ENCODE measurements at places on chromosomes 3 and 15.

- no peak for DNase-seq
Measured at GRCh38 chr15:31552482-31553099, 226.0 kb downstream of the KLF13 start.

DNA sequence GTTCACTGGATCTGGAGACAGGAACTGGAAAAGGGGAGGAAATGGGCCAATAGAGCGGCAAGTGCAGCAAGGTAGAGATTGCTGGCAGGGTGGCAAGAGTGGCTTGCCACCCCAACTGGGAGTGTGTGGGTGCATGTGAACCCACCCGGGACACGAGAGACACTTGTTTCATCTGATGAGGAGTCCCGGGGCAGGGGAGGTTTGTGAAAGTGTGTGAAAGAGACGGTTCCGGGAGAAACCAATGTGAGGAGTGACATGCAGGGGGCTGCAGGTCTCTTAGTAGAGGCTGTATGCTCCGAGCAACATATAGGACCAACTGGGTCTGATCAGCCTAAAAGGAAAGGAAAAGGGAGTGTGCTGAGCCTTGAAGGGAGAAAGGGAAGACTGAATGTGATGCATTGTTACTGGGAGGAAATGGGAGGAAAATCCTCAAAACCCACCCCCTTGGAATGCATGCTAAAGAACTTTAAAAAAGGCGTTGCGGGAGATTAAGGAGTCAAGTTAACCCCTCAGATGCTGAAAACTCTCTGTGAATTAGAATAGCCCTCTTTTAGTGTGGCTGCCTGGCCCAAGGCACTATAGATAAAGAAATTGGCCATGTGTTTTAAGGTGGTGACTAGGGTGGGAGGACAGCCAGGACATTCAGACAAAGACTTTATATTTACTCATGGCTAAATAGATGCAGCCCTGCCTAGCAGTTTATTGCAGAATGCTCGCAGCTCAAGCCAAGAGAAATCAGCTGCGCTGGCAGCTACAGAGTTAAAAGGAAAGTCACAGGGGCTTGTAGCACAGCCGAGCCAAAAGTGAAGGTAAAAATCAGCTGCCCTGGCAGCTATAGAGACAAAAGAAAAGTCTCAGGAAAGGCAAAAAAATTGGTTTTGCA lies 9.1 kb upstream of the SLC9C1 start:
- DNase-seq = no peak

- DNase-seq = no peak
Measured at GRCh38 chr15:32730677-32731654, 13.2 kb downstream of the GREM1 start.

- no peak for DNase-seq
Measured at GRCh38 chr3:108311797-108312196, 15.4 kb downstream of the HHLA2 start.

DNA sequence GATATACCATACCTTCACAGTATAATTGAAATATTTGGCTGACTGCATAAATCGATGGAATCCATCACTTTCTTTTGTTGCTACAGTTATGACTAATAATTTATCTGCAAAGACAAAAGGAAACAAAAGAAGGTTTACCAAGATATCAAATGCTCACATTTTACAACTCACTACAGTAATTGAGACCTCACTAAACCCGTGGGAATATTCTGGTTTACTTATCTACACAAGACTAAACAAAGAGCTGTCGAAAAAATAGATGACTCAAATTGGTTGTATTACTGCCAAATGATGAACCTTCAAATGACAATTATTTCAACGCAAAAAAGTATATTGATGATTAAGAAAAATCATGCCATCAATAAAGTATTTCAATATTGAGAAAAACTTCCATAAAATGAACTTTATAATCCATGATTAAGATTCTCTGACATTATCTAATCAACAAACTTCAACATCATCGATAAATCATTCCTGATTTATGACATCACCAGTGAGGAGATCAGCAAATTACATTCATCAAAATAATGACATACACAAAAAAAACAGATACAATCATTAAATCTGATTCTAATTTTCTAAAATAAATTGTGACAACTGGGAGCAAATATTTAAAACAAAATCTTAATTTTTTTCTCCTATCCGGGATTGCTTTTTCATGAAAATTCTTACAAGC lies 36.7 kb downstream of the PLOD2 start:
- DNase-seq = no peak

DNA sequence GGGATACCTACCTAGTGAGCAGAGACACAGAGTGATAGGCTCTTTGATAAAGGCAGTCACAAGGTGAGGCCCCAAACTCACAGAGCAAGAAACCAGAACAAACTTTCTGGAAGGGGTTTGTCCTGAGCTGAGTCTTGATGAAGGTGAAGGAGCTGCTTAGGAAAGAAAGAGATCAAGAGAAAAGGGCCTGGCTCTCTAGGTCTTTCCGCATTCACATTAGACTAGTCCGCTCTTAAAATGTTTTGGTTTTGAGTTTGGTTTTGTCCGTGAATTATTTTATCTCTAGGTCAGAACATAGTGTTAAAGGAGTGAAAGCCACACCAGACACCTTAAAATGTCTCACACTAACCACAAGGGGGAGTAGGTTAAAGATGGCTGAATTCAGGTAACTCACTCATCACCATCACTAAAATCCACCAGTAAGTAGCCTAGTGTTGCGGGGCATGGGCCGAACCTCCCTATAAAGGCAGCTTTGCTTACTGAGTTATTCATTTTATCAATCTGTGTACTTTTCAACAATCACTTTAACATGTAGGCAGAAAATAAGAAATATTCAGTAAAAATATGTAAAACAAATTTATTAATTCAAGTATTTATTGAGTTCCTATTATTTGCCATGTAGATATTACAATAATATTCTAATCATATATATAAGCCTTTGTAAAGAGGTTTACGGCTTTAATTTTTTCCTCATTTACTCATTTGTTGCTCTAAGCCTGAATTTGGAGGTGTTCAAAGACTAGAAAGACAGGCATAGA lies 121.5 kb upstream of the TSC22D2 start:
- no peak for DNase-seq

GRCh38 chr3:168186293-168186983 lies 90.7 kb upstream of the GOLIM4 start:
- DNase-seq = no peak

DNA sequence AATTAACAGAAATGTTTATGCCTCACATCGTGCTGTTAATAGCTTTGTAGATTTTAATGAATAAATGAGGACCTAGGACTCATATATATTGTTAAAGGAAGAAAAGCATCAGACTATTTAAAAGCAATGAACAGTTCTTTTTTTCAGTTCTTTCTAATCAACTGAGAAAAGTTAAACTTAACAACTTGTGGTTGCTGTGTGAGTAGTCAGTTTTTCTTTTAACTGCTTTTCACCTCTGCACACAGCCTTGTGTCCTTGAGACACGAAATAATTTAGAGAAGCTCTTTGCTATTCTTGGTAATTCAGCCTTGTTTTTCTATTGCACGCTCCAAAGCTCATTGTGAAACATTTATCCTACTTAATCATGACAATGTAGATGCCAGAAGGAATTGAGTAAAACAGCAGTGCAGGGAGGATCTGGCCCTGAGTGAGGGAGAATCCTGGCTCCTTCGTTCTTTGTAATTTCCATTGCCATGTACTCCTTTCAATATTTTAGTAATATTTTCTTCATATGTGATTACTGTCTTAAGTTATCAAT lies 499.0 kb downstream of the PYDC2 start:
- DNase-seq = no peak

DNA sequence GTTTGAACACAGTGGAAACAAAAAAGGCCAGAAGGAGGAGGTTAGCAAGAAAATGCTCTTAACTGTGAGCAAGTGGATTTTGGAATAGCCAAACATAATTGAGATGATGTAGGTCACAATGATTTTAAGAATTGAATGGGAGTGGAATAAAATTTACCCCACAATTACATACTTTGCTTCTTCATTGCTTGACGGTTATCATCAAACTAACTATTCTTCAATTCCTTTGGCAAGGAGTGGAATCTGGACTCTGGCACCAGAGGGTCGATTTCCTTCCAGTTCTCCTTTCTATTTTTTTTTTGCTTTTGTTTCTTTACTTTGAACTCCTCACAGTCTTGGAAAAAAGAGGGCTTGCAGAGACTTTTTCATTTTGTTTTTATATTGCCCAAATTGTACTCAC lies 634.5 kb upstream of the TGFBR2 start:
- no peak for DNase-seq

- DNase-seq = peak; percentile 47
Measured at GRCh38 chr15:76147906-76148570, 88.3 kb downstream of the TMEM266 start.

DNA sequence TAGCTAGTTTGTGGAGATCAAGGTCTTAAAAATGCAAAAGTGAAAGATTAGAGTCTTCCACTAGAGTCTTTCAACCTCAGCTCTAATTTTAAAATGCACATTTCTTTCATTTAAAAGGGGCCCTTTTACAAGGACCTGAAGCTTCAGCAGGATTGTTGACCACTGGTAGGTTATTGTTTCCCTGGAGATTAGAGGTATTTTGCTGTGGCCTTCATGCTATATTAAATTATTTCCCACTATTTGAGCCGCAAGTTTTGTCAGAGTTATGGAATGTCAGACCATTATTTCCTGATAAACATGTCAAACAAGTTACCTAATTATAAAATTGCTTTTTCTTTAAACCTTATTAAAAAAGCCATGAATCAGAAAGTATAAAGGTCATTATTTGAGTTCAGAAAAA lies 103.1 kb upstream of the CCNL1 start:
- DNase-seq = no peak

- DNase-seq = no peak
Measured at GRCh38 chr15:71078506-71079207, 36.6 kb upstream of the THSD4 start.

- DNase-seq = no peak
Measured at GRCh38 chr15:41104234-41104633, 11.8 kb downstream of the INO80 start.

DNA sequence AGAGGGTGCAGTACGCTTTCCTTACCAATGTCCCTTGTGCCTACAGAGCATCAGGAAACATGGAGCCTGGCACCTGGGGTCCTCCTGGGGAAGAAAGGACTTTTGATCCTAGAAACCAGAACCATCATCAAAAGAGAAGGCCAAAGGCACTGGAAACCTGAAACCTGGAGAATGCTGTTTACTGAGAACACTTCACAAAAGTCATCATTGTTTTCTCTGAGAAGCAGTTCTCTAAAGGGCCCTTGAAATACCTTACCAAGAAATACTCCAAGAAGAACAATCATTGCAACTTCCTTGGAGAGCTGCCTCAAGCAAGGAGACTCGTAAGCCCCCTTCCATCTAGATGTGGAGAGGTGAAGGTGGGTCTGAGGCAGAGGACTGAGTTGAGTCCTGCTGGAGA lies 66.0 kb downstream of the TLE3 start:
- DNase-seq = no peak

DNA sequence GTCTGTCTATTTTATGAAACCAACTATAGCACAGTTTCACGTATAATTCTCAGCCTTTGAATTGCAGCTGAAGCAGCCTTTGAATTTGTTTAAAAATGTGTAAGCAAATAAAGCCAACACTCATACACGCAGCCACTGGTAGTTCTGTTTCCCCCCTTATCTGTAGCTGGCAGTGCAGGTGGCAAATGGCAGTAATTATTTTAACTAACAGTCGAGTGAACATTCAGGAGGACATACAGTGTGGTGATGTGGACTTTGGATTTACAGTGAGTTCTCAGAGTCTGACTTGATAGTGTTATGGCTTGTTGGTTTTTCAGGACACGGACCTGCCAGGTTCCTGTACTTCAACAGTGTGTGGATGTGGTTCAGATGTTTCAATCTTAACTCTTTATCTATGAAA lies 64.0 kb upstream of the SKOR1 start:
- DNase-seq = no peak

DNA sequence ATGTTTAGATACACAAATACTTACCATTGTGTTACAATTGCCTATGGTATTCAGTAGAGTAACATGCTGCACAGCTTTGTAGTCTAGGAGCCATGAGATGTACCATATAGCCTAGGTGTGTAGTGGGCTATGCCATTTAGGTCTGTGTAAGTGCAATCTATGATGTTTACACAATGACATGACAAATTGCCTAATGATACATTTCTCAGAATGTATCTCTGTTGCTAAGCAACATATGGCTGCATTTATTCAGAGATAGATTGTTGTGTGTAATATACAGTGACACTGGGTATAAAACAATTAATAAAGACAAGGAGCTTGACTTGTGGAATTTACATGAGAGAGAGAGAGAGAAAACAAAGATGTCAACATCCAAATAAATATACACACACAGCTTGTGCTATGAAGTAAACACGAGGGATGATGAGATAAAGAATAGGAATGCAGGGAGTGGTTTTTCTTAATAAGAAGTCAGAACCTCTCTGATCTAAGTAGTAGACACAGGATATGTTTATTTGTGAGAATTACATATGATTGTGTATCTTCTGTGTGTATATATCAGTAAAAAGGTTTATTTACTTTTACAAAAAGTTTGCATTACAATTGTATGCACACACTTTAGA lies 110.0 kb downstream of the KCNAB1 start:
- DNase-seq = no peak

DNA sequence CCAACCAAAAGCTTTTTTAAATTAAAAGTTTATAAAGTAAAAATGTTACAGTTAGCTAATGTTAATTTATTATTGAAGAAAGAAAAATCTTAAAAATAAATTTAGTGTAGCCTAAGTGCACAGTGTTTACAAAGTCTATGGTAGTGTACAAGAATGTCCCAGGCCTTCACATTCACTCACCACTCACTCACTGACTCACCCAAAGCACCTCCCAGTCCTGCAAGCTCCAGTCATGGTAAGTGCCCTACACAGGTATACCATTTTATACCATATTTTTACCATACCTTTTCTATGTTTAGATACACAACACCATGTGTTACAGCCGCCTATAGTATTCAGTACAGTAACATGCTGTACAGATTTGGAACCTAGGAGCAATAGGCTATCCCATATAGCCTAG lies 29.1 kb downstream of the SSR3 start:
- no peak for DNase-seq

GRCh38 chr3:151579571-151580270 lies 118.9 kb upstream of the IGSF10 start:
- no peak for DNase-seq

GRCh38 chr3:171770689-171771620 lies 39.3 kb downstream of the PLD1 start:
- DNase-seq = no peak

DNA sequence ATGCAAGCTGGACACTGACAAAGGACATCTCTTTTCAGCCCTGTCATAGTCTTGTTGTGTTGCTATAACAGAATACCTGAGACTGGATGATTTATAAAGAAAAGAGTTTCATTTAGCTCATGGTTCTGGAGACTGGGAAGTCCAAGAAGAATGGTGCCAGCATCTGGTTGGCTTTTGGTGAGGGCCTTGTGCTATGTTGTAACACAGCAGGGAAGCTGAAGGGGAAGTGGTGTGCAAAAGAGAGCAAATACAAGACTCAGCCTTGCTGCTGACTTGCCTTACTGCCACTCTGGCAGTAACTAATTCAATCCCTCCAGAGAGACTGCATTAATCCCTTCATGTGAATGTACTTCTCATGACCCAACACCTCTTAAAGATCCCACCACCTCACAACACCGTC lies 356.3 kb upstream of the PROK2 start:
- no peak for DNase-seq

Measured in activated T-helper 1 cell treated with anti-CD3 and anti-CD28 coated beads, Interleukin-2, amount 50 U/mL, for 16 hours (primary cell).